ENCODE measurements at places on chromosomes 13 and 19. TPM values are rescaled to one million over a fixed set of nuclear protein-coding genes. Genes with fewer than 3 reads are reported as not detected.

DNA sequence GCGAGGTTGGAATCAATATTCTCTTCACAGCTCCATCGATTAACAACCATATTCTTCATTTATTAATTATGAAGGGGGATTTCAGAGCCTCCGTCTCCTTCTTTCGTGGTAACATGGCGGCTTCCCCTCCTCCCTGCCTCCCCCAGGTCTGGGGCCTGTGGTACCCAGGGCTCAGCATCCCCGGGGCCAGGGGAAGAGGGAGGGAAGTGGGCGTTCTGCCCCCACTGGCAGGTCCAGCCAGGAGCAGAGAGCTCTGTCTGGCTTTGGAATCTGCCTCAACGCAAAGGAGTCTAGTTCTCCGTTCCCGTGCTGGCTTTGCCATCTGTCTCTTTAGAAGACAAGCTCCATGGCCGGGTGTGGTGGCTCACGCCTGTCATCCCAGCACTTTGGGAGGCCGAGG is 37.8 kb upstream of the ONECUT3 start:
- H3K4me1 ChIP-seq: no peaks in the 10 kb centered on the region
- no peak overlapping the region for H3K27ac ChIP-seq
- DNase-seq: no peak
- H3K4me3 ChIP-seq: no peak overlapping the region
- peaks cover 35% of the 10 kb centered on the region for H3K27me3 ChIP-seq
- H3K36me3 ChIP-seq: no peaks in the 10 kb centered on the region

- no peak overlapping the region for H3K27ac ChIP-seq
- H3K27me3 ChIP-seq: no peaks in the 10 kb centered on the region
- DNase-seq: no peak
Observed at GRCh38 chr13:48260970-48261369, 28.0 kb downstream of the ITM2B start.

- peaks cover 2% of the 10 kb centered on the region for H3K4me1 ChIP-seq
- H3K4me3 ChIP-seq: no peak overlapping the region
- H3K36me3 ChIP-seq: no peaks in the 10 kb centered on the region
- DNase-seq: no peak
- H3K27ac ChIP-seq: no peak overlapping the region
Observed at GRCh38 chr13:76852986-76853385, 33.2 kb downstream of the KCTD12 start.

DNA sequence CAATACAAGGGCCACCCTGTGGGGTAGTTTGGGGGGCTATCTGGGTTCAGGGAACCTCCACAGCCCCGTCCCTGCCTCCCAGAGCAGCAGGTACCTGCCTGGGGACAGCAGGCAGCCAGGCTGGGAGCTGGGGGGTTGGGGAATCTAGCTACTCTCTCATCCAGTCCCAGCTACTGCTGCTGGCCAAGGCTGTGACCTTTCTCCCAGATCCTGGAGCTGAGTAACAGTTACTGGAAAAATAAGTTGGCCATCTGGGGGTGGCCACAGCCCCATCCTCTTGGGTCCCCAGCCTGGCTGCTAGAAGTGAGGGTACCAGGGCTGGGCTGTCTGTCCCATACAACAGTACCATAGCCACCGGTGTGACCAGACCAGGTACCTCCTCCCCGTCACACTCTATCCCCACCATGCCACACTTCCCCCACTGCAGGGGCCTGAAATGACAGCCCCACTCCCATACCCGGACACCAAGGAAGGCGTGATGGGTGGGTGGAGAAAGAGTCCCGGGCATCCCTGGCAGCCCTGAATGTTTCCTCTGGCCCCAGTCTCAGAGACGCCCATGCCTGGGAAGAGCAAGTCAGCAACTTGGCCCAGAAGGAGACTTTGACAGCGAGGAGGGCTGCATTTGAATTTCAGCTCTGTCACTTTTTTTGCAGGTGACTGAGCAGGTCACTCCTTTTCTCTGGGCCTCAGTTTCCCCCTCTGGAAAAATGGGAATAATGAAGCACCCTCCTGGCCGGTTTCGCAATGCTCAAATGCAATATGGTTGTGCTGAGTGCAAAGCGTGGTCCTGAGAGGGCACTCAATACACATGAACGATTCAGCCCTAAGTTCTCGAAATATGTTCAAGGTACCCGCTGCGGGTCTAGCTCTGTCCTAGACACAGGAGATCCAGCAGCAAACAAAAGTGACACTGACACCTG is 30.7 kb upstream of the NFIC start:
- no peak overlapping the region for H3K27ac ChIP-seq
- H3K4me3 ChIP-seq: no peak overlapping the region
- DNase-seq: no peak
- H3K36me3 ChIP-seq: no peaks in the 10 kb centered on the region
- H3K4me1 ChIP-seq: peaks cover 12% of the 10 kb centered on the region
- H3K27me3 ChIP-seq: no peaks in the 10 kb centered on the region

- no peak overlapping the region for H3K27ac ChIP-seq
- DNase-seq: no peak
- H3K4me1 ChIP-seq: no peaks in the 10 kb centered on the region
Observed at GRCh38 chr13:110127986-110128511, 178.9 kb downstream of the COL4A1 start.

DNA sequence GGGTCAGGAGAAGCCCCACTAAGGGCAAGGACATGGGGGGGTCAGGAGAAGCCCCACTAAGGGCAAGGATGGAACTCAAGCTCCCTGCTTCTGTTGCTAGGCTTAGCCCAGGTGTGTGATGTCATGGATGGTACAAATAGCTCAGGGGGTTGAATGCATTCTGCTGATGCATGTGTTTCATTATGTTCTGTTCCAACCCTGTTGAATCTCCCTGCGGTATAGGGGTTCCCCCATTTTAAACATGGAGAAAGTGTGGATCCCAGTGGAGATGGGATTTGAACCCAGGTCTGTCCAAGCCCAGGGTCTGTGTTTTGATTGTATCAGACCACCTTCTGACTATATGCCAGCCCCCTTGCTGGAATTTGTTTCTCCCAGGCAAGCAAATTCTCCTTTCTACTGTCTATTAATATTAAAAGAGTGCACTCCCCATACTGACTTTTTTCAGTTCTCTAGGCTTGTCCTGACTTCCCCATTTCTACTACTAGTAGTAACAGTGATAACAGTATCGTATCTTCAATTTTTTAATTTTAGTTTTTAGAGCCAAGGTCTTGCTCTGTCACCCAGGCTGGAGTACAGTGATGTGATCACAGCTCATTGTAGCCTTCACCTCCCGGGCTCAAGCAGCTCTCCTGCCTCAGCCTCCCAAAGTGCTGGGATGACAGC is 6.7 kb downstream of the ZNF865 start:
- no peak for DNase-seq
- peaks cover 45% of the 10 kb centered on the region for H3K4me1 ChIP-seq
- no peak overlapping the region for H3K4me3 ChIP-seq

- peaks cover 6% of the 10 kb centered on the region for H3K36me3 ChIP-seq
- H3K4me3 ChIP-seq: no peak overlapping the region
- DNase-seq: no peak
- no peaks in the 10 kb centered on the region for H3K27me3 ChIP-seq
- no peak overlapping the region for H3K27ac ChIP-seq
- peaks cover 2% of the 10 kb centered on the region for H3K4me1 ChIP-seq
Observed at GRCh38 chr19:28401739-28402424, 811.1 kb downstream of the UQCRFS1 start.

DNA sequence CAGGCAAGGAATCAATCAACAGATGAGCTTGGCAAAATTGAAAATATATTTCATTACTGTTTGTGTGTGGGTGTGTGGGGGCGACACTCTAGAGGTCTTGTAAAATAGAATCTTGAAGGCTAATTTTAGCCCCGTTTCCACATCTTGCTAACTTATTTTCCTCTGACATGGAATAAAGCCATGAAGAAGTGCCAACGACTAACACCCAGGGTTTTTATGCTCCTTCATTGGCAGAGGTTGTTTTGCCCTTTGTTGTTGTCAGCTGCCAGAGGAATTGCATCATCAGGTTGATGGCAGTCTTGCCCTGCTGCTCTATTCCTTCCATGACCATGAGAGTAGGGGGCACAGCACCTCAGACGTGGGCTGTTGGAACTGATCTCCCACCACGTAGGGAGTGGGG is 30.6 kb upstream of the FAM216B start:
- DNase-seq: no peak
- no peaks in the 10 kb centered on the region for H3K36me3 ChIP-seq
- no peak overlapping the region for H3K4me3 ChIP-seq
- peaks cover 1% of the 10 kb centered on the region for H3K27me3 ChIP-seq
- H3K4me1 ChIP-seq: no peaks in the 10 kb centered on the region

- H3K36me3 ChIP-seq: peaks cover 4% of the 10 kb centered on the region
- DNase-seq: no peak
- H3K27ac ChIP-seq: no peak overlapping the region
- no peaks in the 10 kb centered on the region for H3K4me1 ChIP-seq
- peaks cover 16% of the 10 kb centered on the region for H3K27me3 ChIP-seq
Observed at GRCh38 chr13:37127691-37128241, 22.3 kb upstream of the CSNK1A1L start.

DNA sequence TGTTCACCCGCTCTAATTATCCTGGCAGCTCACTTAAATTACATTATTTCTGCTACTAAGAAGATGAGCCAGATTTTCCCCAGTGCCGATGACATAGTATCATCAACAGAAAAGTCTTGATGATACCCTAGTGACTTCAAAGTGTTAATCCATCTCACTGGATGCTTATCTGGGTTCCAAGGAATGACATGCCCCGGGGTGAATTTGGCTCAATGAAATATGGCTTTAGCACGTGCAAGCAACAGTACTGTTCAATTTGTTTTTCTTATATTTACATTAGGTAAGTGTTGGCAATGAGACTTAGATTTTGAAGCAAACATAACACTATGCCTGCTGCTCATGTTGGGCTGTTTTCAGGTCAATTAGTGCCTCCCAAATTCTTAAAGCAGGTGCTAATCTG is 548.2 kb upstream of the SLITRK1 start:
- H3K4me3 ChIP-seq: no peak overlapping the region
- H3K27ac ChIP-seq: no peak overlapping the region
- no peaks in the 10 kb centered on the region for H3K4me1 ChIP-seq
- H3K27me3 ChIP-seq: no peaks in the 10 kb centered on the region
- no peak for DNase-seq
- no peaks in the 10 kb centered on the region for H3K36me3 ChIP-seq

- no peaks in the 10 kb centered on the region for H3K4me1 ChIP-seq
- no peak overlapping the region for H3K4me3 ChIP-seq
- no peaks in the 10 kb centered on the region for H3K36me3 ChIP-seq
- peaks cover 57% of the 10 kb centered on the region for H3K27me3 ChIP-seq
Observed at GRCh38 chr19:34017024-34017423, 155.3 kb upstream of the LSM14A start.

DNA sequence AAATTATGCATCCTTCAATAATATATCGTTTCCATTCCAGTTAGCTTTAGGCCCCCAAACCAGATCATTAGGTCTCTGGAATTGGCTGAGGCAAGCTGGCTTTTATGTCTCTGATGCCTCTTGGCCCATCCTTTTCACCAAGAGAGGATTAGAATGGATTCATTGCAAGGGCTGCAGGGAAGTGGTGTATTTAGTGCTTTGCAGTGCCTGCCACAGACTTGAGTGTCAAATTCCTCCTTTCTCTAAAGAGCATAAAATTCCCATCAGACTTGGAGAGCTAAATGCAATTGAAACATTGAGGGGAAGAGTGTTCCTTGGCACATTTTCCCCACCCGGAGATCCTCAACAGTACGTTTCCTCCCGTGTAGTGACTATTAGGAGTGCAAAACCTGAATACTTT is 302.6 kb downstream of the ATP8A2 start:
- no peak overlapping the region for H3K27ac ChIP-seq
- peaks cover 18% of the 10 kb centered on the region for H3K27me3 ChIP-seq
- H3K36me3 ChIP-seq: peaks cover 2% of the 10 kb centered on the region
- no peak overlapping the region for H3K4me3 ChIP-seq

DNA sequence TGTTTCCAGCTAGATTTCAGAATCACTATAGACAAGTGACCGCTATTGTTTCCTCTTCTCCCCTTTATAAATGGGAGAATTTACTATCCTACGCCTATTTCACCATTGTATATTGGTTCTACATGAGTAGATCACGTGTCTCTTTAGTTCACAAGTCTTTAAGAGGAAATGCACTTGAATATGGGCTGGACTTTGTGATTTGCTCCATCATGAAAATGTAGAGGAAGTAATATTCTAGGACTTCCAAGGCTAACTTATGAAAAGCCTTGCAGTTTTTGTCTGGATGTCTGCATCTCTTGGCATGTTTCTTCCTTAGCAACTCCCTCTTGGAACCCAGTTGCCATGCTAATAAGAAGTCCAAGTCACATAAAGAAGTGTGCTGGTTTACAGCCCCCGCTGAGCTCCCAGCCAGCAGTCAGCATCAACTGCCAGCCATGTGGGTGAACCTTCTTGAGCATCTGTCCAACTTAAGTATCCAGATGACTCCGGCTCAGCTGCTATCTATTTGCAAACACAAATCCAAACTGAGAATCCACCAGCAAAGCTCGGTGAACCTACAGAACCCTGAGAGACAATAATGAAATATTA is 4.8 kb upstream of the FBXL3 start:
- H3K27me3 ChIP-seq: no peaks in the 10 kb centered on the region
- peaks cover 9% of the 10 kb centered on the region for H3K4me1 ChIP-seq
- no peaks in the 10 kb centered on the region for H3K36me3 ChIP-seq
- H3K4me3 ChIP-seq: no peak overlapping the region

- DNase-seq: no peak
- no peak overlapping the region for H3K27ac ChIP-seq
- peaks cover 6% of the 10 kb centered on the region for H3K36me3 ChIP-seq
- H3K4me3 ChIP-seq: no peak overlapping the region
- H3K27me3 ChIP-seq: peaks cover 28% of the 10 kb centered on the region
- peaks cover 70% of the 10 kb centered on the region for H3K4me1 ChIP-seq
Observed at GRCh38 chr19:38682195-38682867, 34.9 kb downstream of the ACTN4 start.

DNA sequence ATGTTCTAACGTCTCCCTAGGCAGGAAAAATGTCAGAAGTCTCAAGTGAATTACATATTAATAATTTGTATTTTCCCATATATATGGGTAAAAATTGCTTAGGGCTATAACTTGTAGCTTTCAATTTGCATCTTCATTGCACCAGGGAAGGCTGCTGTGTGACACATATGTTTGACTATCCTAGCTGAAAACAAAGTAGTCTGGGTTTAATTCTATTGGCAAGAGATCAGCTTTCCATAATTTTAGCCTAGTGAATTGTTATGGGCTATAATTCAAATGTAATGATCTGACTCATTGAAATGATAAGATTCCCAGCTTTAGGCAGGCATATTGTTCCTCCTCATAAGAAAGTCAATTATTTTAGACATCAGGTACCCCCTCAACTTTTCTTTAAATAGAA is 553.1 kb downstream of the DCT start:
- no peaks in the 10 kb centered on the region for H3K4me1 ChIP-seq
- H3K27ac ChIP-seq: no peak overlapping the region
- DNase-seq: no peak
- no peaks in the 10 kb centered on the region for H3K27me3 ChIP-seq

DNA sequence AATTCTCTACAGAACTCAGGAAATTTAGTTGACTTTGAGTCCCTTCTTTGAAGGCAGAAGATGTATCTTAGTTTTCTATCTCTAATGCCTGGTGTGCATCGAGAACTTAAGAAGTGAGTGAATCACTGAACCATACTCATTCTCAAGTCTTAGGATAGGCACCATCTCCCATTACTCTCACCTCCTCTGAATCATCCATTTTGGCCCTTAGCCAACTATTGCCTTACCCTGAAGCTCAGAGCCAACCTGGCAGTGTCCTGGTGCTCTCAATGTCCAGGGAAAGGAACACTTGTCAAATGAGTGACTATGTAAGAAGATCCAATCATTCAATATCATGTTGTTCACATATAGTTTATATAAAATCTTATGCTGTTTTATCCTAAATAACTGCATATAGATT is 146.6 kb downstream of the RGCC start:
- no peak overlapping the region for H3K27ac ChIP-seq
- peaks cover 21% of the 10 kb centered on the region for H3K36me3 ChIP-seq
- no peak overlapping the region for H3K4me3 ChIP-seq

GRCh38 chr13:73341748-73342147 is 282.9 kb downstream of the KLF5 start:
- no peaks in the 10 kb centered on the region for H3K4me1 ChIP-seq
- H3K36me3 ChIP-seq: peaks cover 4% of the 10 kb centered on the region
- no peak overlapping the region for H3K27ac ChIP-seq

Gene TLE6
- 0.30 TPM for total RNA-seq

Gene KCNN4
- total RNA-seq: 92.9 TPM

Gene PABPC3
- 1.1 TPM for total RNA-seq

Gene FCER2
- 2.3 TPM for total RNA-seq

Data from naive thymus-derived CD8-positive, alpha-beta T cell (primary cell).